ENCODE measurements at places on chromosomes 16 and 17.
A peak's percentile ranks its signal among the peaks of the same experiment; 100 is the strongest.

GRCh38 chr16:22181843-22182242 lies 19.5 kb downstream of the SDR42E2 start:
- DNase-seq, result no peak

GRCh38 chr16:769184-769784 lies 8.8 kb downstream of the MSLN start:
- no peak for DNase-seq

DNA sequence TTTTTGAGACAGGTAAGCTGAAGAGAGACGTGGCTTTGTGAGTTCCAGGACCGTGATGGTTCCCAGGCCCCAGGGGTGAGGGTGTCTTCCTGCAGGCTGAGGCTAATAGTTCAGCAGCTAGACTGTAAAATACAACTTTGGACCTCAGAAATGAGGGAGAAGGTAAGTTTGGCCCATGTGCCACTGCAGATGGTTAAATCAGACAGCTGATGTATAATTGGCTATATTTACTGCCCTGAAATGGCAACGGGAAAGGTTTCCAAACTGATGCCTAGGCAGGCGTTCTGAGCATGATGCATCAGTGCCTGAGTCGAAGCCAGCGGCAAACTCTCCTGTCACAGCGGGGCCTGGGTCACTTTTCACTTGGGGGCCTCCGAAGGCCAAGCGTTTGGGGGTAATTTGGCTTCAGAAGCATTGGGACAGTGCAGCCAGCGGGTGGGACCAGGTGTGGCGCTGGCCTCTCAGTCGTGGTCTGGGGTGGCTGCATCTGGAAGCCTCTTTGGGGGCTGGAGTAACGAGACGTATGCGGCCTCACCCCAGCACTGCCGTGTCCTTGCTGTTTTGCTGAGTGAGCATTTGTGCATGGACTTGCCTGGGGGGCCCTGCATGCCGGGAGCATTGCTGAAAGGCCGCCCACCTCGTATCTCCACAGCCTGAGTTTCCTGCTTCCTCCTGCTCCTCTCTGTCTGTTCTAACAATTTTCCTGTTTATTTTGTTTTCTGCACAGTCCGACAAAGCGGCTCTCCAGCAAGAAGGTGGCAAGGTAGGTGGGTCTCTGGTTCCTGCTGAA lies 31.2 kb upstream of the CAPN15 start:
- DNase-seq, result no peak

- no peak for DNase-seq
These were observed 87.5 kb upstream of the MTMR4 start for GRCh38 chr17:58601976-58602375.

GRCh38 chr17:78779850-78780249 lies 2.2 kb downstream of the CYTH1 start:
- DNase-seq, result peak; percentile 41

DNA sequence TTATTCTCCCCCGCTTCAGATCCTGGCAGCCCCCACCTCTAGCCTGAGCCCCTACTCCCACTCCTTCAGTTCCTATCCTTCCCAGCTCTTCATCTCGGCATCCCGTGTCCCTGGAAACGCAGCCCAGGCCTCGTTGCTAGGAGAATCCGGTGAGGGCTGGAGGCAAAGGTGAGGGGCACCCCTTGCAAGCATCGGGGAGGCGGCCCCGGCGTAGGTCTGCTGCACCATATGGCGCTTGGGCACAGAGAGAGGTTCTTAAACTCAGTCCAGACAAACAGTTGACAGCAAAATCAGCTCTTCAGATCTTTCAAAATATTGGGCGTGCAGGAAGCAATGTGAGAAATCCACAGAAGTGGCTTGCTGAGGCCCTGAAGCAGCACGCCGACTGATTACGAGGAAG lies 15.0 kb downstream of the SLC38A8 start:
- no peak for DNase-seq

- DNase-seq, result no peak
These were observed at the start of gene NLRC3 for GRCh38 chr16:3577302-3577752. NLRC3 (minus strand) TSS chr16:3577403; CDS start chr16:3565036, 12,367 bp downstream.

DNA sequence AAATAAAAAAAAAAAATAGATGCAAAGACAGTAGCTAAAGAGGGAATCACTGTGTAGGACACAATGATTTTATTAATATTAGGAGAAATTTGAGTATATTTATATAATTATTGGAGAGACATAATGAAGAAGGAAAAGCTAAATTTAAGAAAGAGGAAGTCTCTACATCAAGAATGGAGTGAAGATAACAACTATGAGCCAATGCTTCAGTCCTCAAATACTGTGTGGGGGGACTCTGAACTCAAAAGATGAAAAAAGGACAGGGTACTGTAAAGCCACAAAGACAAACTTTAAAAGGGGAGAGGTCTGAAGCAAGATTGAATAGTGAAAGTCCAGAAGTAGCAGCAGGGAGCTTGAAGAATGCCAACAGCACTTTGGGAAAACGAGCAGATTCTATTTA lies 44.7 kb downstream of the SKAP1 start:
- DNase-seq, result no peak
